ENCODE measurements at places on chromosomes 11 and 22.

DNA sequence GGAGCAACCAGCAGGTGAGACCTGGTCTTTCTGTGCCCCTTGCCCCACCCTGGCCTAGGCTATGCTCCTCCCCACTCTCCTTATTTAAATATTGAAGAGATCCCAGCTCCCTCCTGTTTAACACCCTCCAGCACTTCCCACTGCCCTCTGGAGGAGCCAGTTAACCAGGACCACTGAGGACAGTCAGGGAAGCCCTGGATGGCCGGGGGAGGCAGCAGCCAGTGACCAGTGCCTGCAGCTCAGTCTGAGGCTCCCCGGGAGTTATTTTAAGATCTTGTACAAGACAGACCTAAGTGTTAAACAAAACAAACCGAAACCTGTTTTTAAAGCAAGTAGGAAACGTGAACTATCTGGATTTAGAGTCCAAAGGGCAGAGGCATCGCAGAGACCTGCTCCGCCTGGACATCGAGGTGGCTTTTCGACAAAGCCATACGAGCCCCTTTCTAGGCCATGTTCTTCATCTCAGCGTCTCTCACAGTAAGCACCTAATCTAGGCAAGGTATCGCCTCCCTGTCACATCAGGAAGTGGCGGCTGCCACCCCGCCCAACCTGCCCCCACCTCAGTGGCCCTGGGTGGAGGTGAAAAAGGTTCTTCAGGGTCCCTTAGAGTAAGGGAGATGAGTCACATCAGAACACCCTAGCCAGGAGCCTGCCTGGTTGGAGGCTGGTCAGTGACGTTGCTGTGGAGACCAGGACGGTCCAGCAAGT, 35.2 kb downstream of the TRMU start:
- DNase-seq = no peak

DNA sequence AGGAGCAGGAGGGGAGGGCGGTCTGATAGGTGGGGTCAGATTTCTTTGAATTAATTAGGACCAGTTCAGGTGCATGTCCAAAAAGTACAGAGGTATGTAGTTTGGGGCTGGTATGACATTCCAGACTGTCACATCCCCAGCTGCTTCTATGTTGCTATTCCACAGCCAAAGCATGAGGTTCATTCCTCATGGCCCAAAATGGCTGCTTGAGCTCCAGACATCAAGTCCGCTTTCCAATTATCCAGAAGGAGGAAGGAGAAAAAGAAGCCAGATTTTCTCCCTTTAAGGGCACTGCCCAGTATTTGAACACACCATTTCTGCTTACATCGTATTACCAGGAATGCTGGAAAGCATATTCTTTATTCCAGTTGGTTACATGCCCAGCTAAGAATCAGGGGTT, 58.0 kb upstream of the CD82 start:
- DNase-seq = no peak

DNA sequence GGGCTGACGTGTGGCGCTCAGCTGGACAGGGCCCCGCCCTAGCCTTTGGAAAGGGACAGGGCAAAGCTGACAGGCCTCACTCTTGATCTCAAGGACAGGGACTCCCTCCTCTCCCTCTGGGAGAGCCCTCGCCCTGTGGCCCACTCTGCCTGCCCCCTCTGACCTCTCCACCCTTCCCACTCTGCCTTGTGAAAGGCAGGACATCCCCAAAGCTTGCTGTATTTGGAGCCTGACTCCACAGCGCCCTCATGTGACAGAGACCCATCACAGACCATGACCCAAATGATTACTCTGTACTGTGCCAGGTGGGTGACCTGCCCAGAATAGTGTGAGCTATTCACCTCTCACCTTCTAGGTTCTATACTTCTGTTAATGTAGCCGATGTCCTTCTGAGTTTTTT, 18.8 kb downstream of the P2RY2 start:
- DNase-seq = no peak

DNA sequence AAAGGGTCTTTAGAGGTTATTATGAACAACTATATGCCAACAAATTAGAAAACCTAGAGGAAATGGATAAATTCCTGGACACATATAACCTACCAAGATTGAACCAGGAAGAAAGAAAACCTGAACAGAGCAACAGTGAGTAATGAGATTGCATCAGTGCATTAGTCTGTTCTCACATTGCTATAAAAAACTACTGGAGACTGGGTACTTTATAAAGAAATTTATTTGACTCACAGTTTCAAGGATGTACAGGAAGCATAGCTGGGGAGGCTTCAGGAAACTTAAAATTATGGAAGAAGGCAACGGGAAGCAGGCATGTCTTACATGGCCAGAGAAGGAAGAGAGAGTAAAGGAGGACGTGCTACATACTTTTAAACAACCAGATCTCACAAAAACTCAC, 70.8 kb upstream of the GNAZ start:
- no peak for DNase-seq

GRCh38 chr11:86205421-86206336, 38.9 kb upstream of the EED start:
- DNase-seq = no peak

GRCh38 chr11:22711880-22712279, 45.5 kb downstream of the GAS2 start:
- no peak for DNase-seq

- DNase-seq = no peak
Measured at GRCh38 chr11:73243093-73243485, 25.0 kb downstream of the P2RY2 start.

DNA sequence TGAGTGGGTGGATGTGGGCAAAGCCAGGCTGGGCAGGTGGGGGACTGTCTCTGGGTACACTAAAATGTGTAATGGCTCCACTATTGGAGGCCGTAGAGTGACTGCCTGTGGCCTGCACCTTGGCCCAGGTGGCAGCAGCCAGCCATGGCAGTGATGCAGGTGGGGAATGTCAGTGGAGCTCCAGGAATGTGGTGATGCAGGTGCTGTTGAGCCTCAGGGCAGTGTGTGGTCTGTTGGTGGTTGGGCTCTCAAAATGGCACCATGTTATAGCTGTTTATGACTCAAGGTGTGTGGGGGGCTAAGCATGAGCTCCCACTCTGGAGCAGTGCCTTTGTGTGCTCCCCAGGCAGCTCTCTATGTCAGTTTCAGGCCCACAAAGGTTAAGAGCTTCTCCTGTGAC, 40.2 kb upstream of the CCDC90B start:
- DNase-seq = no peak

- no peak for DNase-seq
Measured at GRCh38 chr11:12249590-12250260, 127.6 kb upstream of the PARVA start.

- DNase-seq = no peak
Measured at GRCh38 chr22:38567531-38568285, 2.3 kb downstream of the DMC1 start.

DNA sequence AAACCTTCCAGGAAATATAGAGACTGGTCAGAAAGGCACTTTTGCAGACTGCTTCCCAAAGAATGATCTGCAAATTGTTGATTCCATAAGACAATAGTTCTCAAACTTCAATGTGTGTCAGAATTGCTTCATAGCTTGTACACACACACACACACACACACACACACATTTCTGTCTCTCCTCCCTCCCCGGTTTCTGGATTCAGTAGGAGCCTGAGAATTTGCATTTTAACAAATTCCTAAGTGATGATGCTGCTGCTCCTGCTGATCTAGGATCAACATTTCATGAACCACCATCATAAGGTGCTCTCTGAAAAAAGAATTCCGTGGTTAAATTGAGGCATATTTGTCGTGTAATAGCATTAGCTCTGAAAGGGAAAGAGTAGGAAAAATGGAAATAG, 35.3 kb upstream of the FZD4 start:
- no peak for DNase-seq

GRCh38 chr22:25710501-25710900, 31.5 kb upstream of the MYO18B start:
- DNase-seq = no peak

GRCh38 chr11:62556108-62556874, 9.7 kb upstream of the AHNAK start:
- DNase-seq = peak; percentile 71

DNA sequence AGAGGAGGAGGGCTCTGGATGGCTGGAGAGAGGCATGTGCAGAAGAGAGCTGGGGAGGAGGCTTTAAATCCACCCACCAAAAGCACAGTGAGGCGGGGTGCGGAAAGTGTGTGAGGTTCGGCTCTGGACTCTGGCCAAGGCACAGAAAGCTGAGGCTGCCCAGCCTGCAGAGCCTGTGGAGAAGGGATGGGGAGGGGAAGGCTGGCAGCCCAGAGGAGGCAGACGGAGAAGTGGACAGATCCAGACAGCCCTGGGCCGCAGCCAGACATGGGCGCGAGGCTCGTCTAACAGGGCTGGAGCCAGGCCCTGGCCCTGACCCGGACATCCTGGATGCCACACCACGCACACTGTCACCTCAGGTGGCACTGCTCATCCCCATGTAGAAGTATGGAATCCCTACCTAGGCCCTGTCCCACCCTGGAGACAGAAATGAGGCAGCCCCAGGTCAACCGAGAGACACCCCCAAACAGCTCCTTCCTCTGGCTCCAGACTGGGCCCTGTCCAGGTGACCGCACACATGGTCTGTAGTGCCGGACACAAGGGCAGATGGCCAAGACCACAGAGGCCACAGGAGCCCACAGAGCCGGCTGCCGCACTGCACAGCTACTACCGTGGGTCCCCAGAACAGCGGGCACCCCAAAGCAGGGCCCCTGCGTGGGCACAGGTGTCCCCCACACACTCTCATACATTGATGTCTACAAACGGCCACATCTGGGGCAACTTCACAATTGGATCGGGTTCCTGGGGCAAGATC, 16.6 kb upstream of the MOB2 start:
- no peak for DNase-seq

DNA sequence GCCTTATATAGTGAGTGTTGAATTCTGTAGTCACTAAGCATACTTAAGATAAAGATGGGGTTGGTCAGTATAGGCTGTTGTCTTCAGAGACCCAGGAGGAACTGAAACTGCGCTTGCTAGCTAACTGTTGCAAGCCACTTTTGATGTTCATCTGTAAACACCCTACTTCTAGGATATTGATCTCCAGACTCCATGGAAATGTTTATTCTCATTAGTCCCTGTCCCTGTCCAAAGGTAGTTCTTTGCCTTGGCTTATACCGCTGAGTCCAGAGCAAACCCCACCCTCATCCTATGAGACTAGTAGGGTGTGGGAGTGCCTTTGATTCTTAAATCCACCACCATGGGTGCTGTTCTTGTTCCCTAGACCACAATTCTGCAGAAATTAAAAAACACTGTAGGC, 36.4 kb downstream of the DEPDC5 start:
- no peak for DNase-seq

DNA sequence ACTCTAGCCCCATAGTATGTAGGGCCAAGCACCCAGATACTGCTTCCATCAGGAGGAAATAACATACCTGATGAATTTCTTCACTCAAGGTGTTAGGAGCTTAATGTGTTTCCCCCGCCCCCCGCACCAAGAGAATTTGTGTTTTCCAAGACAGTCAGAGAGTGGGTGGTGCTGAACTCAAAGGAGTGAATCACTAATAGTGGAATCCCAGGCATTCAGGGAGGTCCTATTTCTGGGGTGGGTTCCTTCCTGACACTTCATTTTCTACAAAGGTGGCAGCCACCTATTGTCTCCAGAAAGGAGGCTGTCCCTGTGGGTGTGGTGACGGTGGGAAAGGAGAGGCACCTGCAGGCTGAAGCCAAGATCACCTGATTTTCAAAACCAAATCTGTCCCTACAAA, 50.8 kb upstream of the ELF5 start:
- DNase-seq = no peak

- DNase-seq = no peak
Measured at GRCh38 chr11:128908391-128909246, 17.5 kb downstream of the KCNJ5 start.

DNA sequence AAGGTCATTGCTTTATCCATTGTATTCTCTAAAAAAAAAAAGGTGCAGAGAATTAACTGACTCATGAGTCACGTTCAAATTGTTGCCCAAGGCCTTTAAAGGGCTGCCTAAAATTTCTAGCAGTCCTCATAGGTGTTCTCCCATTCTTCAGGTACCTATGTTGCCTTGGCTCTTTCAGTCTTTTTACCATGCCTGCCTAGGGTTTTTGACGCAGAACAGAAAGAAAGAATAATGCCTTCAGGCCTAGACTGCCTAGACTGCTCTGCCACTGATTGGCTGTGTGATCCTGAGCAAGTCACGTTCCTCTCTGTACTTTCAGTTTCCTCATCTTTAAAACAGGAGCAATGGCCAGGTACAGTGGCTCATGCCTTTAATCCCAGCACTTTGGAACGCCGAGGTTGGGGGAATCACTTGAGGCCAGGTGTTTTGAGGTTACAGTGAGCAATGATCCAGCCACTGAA, 21.5 kb downstream of the CTSC start:
- no peak for DNase-seq

GRCh38 chr11:93608364-93608763, 53.1 kb upstream of the CEP295 start:
- no peak for DNase-seq

DNA sequence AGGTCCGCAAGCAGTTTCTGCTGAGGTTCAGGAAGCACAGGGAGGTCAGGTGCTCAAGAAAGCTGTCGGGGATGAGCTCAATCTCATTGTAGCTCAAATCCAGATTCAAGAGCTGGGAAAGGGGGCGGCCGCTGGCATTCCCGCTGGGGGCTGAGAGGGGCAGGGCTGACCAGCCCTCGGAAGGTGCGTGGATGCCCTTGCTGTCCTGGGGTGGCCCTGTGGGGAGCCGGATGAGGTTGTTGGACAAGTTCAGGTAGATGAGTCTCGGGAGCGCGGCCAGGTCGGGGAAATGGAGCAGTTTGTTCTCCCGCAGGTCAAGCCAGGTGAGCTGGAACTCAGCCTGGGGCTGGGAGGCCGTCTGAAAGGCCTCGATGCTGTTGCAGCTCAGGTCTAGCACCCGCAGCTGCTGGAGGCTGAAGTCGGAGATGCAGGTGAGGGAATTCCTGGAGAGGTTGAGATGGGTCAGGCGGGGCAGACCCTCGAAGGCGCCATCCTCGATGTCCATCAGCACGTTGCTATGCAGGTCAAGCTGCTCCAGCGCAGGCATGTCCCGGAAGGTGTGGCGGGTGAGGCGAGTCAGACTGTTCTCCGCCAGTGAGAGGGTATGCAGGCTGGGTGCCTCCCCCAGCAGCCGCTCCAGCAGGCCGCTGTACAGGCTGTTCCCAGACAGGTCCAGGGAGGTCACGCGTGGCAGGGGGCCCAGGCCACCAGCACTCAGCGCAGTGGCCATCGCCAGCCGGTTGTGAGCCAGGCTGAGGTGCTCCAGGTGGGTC, 9.8 kb downstream of the LRRC32 start:
- DNase-seq = no peak

GRCh38 chr11:13227676-13228255, 49.8 kb upstream of the BMAL1 start:
- DNase-seq = no peak

GRCh38 chr11:79485694-79486093, 44.9 kb upstream of the TENM4 start:
- DNase-seq = no peak

DNA sequence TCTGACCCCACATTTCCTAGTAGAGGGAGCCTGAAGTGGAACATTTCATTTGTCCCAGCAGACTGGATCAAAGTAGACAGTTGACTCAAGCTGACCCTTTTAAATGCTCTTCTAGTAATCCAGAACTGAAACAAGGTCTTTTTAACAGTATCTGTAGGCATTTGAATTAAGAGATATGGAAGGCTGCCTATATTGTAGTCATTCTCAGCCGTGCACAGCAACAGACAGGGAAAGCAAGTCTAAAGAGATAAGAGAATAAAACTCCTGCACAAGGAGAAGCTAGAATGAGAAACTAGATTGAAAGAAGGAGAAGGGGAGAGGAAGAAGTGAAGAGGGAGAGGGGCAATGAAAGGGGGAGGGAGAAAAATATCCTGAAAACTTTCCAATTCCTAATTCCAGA, 180.6 kb upstream of the MTMR2 start:
- no peak for DNase-seq

Measured in activated CD4-positive, CD25-positive, alpha-beta regulatory T cell (primary cell).